ENCODE measurements at places on chromosomes 13 and 19.

DNA sequence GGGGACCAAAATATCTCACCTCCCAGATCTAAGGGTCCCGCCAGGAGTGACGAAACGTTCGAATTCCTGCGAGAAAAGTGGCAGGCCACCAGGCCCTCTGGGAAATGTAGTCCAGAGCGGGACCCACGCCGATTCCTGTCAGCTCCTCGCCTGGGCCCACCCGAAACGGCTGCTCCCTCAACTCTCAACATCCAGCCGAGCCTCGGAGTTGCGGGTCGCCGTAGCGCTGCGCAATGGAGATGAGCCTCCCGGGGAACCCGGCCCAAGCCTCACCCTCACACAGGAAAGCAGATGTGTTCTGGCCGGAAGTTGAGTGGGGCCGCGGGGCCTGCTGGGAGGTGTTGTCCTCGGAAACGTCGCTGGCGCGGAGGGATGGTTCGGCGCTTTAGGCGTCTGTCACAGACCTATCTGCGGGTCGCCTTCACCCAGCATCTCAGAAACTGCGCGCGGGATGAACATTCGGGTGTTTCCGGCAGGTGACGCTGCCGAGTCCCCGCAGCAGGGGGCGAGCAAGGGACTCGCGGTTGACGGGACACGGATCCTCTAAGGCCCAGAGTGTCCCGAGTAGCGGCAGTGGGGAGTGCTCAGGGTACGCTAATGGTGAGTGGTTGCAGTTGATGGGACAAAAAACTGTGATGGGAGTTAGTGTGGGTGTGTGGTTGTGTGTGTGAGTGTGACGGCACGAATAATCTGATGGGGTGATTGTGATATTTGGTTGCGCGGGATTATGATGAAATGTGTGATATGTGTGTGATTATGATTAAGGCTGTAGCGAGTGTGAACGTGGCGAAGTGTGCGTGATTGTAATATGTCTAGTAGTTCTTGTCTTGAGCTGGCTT is at the start of the genes ZNF568 and ZNF829:
TSS of gene ZNF568 (plus strand) at position 341 of the 839 bp plus-strand sequence. CDS start 6,439 bp downstream, outside the sequence.
TSS of gene ZNF829 (minus strand) at position 300 of the 839 bp plus-strand sequence. CDS start 1,124 bp downstream, outside the sequence.
- peak; percentile 79 for DNase-seq

GRCh38 chr19:37128821-37129177 is 43.7 kb downstream of the ZNF585A start:
- DNase-seq = no peak

- no peak for DNase-seq
Observed at GRCh38 chr13:52374873-52375411, 31.0 kb downstream of the THSD1 start.

GRCh38 chr19:54462655-54463530 is 685 bp downstream of the LENG9 start:
- DNase-seq = peak; percentile 54

DNA sequence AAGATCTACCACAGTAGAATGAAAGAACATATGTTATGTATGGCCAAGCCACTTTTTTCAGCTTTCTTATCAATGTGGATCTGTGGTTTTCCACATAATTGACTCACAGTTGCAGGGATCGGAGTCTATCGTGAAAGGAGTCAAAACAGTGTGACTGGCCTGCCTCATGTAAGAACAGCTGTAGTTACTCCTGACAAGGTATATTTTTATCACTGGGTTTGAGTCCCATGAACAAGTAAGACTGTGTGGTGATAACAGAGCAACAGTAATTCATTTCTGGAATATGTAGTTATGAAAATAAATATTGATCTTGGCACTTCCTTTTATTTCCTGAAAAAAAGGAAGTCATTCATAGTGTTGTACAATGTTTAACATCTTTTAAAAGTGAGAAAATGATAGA is 416.6 kb downstream of the KLF12 start:
- no peak for DNase-seq

DNA sequence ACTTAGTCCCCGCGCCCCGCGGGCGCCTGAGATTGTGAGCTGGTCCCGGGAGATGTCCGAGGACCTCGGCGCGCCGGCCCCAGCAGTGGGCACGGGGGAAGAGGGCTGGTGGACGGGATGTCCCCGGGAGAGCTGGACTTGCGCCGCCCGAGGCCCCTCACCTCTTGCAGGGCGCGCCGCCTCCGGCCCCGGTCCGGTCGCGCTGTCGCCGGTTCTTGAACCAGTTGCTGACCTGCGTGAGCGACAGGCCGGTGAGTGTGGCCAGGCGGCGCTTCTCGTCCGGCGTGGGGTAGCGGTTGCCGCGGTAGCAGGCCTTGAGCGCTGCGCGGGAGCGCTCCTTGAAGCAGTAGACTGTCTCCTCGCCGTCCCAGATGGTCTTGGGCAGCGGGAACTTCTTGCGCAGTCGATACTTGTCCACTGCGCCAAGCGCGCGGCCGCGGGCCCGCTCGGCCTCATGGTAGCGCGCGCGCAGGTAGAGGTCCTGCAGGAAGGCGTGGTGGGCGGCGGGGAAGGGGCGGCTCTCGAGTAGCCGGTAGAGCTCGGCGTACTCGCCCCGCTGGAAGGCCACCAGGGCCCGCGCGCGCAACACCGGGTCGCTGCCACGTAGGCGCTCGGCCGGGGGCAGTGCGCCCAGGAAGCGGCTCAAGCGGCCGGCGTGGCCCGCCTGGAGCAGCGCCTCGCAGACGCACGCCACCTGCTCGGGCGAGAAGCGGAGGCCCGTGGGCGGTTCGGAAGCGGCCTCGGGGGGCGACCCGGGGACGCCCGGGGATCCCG is 984 bp downstream of the SIX5 start:
- no peak for DNase-seq

- DNase-seq = no peak
Observed at GRCh38 chr13:42484386-42484785, 89.6 kb upstream of the TNFSF11 start.

GRCh38 chr19:15104411-15104810 is 2.8 kb upstream of the SYDE1 start:
- no peak for DNase-seq

- DNase-seq = peak; percentile 59
Observed at GRCh38 chr19:39410017-39410830, 2.2 kb upstream of the PLEKHG2 start.

GRCh38 chr19:44303976-44304568 is 753 bp downstream of the ZNF235 start:
- DNase-seq = no peak

DNA sequence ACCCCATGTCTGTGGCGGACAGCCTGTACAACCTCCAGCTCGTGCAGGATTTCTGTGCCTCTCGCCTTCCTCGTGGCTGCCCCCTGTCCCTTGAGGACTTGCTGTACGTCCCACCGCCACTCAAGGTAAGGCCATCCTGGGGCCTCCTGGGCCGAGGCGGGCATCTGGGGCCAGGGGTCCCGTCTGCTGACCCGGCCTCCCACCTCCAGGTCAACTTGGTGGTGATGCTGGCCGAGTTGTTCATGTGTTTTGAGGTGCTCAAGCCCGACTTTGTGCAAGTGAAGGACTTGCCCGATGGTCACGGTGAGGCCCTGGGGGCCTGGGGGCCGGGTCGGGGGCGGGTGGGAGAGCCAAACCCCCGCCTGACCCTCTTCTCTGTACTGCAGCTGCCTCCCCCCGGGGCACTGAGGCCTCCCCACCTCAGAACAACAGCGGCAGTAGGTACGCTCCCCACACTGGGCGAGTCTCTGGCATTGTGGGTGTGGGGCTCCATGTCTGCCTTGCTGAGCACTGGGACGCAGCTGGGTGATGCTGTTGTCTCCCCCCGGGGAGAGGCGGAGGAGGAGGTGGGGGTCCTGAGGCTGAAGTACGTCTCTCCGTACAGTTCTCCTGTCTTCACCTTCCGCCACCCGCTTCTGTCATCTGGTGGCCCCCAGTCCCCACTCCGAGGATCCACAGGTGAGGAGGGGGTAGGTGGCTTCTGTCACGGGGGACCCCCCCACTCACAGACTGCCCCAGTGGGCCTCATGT is 15.0 kb downstream of the CAMSAP3 start:
- no peak for DNase-seq

- DNase-seq = no peak
Observed at GRCh38 chr13:90552702-90553101, 794.8 kb upstream of the MIR17HG start.

GRCh38 chr19:1105873-1106840 is 2.4 kb downstream of the GPX4 start:
- no peak for DNase-seq

DNA sequence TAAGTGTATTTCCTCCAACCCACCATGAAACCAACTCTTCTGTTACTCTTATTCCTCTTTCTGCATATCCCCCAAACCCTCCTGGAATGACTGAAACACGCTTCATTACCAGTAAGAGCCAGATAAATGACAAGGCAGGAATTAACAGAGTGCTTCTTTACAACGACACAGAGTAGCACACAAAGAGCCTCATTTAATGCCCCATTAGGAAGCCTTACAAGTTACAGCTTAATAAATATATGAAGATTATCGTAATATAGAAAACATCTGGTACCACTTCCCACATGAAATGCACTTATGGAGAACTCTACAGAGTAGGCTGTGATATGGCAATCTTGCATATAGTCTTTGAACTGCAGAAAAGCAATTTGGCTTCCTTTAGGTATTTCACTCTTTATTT is 116.8 kb downstream of the ENOX1 start:
- no peak for DNase-seq

- DNase-seq = no peak
Observed at GRCh38 chr13:23794267-23795161, 94.7 kb downstream of the MIPEP start.

GRCh38 chr13:49346460-49346859 is 97.4 kb downstream of the CAB39L start:
- no peak for DNase-seq

- DNase-seq = no peak
Observed at GRCh38 chr13:77372275-77372674, 45.4 kb upstream of the MYCBP2 start.

All from caudate nucleus (tissue), 63 donors.